ENCODE measurements at places on chromosomes 4 and X. TPM values are rescaled to one million over a fixed set of nuclear protein-coding genes. Genes with fewer than 3 reads are reported as not detected.

- H3K4me1 ChIP-seq, result no peaks in the 10 kb centered on the region
- H3K36me3 ChIP-seq, result no peaks in the 10 kb centered on the region
- no peak overlapping the region for H3K4me3 ChIP-seq
- no peak for DNase-seq
- H3K27ac ChIP-seq, result no peak overlapping the region
- H3K27me3 ChIP-seq, result no peaks in the 10 kb centered on the region
These were observed 27.1 kb downstream of the UVSSA start for GRCh38 chr4:1373892-1374705.

GRCh38 chr4:100124715-100125114, 65.6 kb downstream of the DDIT4L start:
- no peak for DNase-seq
- no peaks in the 10 kb centered on the region for H3K36me3 ChIP-seq
- H3K4me3 ChIP-seq, result no peak overlapping the region
- H3K27ac ChIP-seq, result no peak overlapping the region
- no peaks in the 10 kb centered on the region for H3K27me3 ChIP-seq

Gene VSIG4
- total RNA-seq, result not detected

Gene SPATA18
- not detected for total RNA-seq

Gene PRKG2
- 0.40 TPM for total RNA-seq

- no peaks in the 10 kb centered on the region for H3K27me3 ChIP-seq
- no peak for DNase-seq
- no peaks in the 10 kb centered on the region for H3K36me3 ChIP-seq
These were observed 100.7 kb upstream of the PTPN13 start for GRCh38 chr4:86493460-86493859.

Gene GAGE12E
- total RNA-seq, result not detected

Gene CLCN4
- total RNA-seq, result 16.3 TPM

- H3K36me3 ChIP-seq, result no peaks in the 10 kb centered on the region
- no peak overlapping the region for H3K4me3 ChIP-seq
- H3K27ac ChIP-seq, result no peak overlapping the region
- no peaks in the 10 kb centered on the region for H3K4me1 ChIP-seq
These were observed 25.4 kb upstream of the SLAIN2 start for GRCh38 chr4:48315728-48316630.

Gene ARMCX1
- not detected for total RNA-seq

- no peak overlapping the region for H3K4me3 ChIP-seq
- no peaks in the 10 kb centered on the region for H3K4me1 ChIP-seq
- no peak overlapping the region for H3K27ac ChIP-seq
- no peak for DNase-seq
- H3K36me3 ChIP-seq, result no peaks in the 10 kb centered on the region
These were observed 960 bp downstream of the TRPC3 start for GRCh38 chr4:121950680-121951520.

DNA sequence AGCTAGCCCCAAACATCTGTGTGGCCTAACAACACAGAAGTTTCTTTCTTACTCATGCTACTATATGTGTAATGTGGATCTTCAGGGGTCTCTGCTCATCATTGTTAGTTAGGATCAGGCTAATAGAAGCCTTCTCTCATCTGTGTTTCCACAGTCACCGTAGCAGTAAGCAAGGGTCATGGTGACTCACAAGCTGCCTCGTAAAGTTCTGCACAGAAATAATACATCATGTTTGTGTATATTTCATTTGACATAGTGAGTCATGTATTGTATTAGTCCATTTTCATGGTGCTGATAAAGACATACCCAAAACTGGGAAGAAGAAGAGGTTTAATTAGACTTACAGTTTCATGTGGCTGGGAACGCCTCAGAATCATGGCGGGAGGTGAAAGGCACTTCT, 38.7 kb downstream of the SLC4A4 start:
- H3K4me1 ChIP-seq, result peaks cover 21% of the 10 kb centered on the region
- H3K4me3 ChIP-seq, result no peak overlapping the region
- no peaks in the 10 kb centered on the region for H3K27me3 ChIP-seq
- H3K27ac ChIP-seq, result peak overlapping the region; percentile 39
